Activated naive CD8-positive, alpha-beta T cell treated with anti-CD3 and anti-CD28 coated beads, Interleukin-2, amount 10 ng/mL, durations not matched to agents 7 days and 5 days (primary cell): ENCODE measurements at places on chromosomes 4 and X.

DNA sequence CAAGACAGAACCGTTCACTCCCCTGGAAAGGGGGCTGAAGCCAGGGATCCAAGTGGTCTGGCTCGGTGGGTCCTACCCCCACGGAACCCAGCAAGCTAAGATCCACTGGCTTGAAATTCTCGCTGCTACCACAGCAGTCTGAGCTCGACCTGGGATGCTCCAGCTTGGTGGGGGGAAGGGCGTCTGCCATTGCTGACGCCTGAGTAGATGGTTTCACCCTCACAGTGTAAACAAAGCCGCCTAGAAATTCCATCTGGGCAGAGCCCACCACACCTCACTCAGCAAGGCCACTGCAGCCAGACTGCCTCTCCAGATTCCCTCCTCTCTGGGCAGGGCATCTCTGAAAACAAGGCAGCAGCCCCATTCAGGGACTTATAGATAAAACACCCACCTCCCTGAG, 13.4 kb upstream of the PBDC1 start:
- DNase-seq, result no peak

- no peak for DNase-seq
These were observed 19.7 kb upstream of the BBS12 start for GRCh38 chr4:122712782-122713181.

DNA sequence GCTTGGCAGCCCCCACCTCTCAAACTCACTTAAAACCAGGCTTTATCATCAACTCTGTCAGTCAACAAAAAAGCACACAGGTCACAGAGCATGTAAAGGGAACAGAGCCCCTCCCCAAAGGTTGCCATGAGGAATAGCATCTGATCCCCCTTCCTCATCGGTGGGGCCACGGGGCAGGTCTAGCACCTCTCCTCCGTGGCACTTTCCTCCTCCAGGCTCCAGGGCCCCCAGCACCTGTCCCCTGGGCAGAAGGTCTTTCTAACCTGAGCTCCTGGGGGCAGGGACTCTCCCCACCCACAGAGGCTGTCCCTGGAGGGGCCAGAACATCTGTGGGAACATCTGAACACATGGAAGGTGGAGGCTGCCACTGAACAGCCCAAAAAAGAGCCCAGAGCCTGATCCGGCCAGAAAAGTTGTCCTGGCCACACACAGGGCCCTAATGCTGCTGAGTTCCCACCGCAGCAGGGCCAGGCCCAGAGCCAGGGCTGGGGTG, 65.7 kb downstream of the ZFYVE28 start:
- DNase-seq, result no peak

- DNase-seq, result no peak
These were observed 105.1 kb upstream of the RAPGEF2 start for GRCh38 chr4:158997660-158998349.

GRCh38 chrX:19863857-19864223, 23.6 kb downstream of the SH3KBP1 start:
- DNase-seq, result no peak

DNA sequence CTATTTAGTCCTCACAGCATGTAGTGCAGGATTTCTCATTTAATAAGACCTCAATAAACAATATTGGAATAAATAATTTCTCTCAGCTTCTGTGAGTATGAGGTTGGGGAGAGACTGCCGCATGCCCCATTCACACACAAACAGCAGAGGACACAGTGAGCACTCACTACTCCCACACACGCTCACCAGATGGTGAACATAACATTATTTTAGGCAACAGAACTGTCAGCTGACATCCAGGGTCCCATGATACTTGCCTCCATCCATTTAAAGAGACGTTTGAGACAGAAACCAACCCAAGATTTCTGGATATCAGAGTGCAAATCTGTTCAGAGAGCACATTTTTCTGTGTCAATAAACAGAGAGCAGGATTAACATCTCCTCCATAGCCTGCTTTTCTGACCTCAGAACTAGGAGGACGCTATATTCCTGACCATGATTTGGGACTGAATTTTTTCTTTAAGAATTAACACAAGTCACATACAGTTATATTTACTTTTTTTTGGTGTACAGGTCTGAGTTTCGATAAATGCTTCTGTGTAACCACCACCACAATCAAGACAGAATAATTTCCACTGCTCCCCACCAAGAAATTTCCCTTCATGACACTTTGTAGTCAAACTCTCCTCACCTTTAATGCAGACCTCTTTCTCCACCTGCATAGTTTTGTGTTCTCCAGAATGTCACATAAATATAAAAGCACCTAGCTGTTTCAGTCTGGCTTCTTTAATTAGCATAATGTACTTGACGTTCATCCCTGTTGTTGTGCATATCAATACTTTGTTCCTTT, 16.7 kb downstream of the GPRIN3 start:
- DNase-seq, result no peak

DNA sequence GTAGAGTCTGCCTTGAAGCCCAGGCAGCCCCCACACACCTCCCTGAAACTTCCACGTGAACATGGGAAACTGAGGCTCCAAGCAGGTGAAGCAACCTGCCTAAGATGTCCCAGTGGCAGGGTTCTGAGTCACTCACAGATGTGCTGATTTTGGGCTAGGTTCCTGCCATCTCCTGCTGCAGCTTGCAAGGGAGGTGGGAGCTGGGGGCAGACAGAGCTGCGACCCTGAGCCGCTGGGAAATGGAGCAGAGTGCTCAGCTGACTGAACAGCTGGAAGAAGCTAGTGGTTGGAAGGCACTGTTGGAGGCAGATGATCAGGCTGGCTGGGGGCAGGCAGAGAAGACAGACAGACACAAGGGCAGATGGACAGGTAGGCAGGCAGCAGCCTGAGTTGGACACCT, 3.6 kb upstream of the FATE1 start:
- DNase-seq, result no peak

GRCh38 chr4:180636696-180637404, 1606.4 kb upstream of the TENM3 start:
- DNase-seq, result no peak

- DNase-seq, result no peak
These were observed 66.9 kb upstream of the PPARGC1A start for GRCh38 chr4:23956601-23957364.

DNA sequence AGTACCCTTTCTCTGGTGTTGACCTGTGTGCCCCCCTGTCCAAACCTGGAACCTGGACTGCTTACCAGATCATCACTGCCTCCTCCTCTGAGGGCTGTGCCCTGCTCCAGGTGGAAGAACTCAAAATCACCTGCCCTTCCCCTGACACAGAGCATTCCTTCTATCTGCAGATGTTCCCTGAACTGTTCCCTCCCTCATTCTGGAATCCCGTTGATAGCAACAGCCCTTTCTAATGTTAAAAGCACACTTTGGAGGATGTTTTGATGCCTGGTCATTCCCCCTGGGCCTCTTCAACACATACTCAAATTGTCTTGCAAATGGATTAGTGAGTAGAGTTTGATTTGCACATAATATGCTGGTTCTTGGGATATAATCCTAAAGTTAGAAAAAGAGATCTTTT, 225.8 kb downstream of the FGF13 start:
- DNase-seq, result no peak

DNA sequence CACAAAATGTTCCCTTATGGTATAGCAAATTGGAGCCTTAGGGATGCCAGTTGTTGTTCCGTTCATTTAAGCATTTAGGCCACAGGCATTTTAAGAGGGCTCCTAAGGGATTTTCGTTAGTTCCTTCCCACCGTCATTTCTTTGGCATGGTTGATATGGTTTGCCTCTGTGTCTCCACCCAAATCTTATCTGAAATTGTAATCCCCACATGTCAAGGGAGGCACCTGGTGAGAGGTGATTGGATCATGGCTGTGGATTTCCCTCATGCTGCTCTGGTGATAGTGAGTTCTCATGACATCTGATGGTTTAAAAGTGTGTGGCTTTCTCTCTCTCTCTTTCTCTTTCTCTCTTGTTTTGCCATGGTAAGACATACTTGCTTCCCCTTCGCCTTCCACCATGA, 104.1 kb downstream of the ASB9 start:
- DNase-seq, result no peak

- DNase-seq, result no peak
These were observed 261.8 kb upstream of the TAPT1 start for GRCh38 chr4:16488084-16488483.

DNA sequence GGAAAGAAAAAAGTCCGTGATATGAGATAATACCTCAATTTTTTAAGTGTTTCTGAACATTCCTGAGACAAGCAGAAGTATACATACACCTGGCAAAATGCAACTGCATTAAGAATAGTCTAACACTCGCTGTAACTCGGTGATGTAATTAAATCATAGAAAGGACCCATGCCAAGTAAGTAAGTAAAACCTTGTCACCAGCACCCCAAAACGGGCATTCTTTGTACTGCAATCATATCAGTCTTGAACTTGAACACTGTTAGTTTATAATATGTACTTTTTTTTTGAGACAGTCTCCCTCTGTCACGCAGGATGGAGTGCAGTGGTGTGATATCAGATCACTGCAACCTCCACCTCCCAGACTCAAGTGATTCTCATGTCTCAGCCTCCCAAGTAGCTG, 47.4 kb downstream of the SMIM14 start:
- no peak for DNase-seq

- DNase-seq, result peak; percentile 62
These were observed 490 bp downstream of the RWDD4 start for GRCh38 chr4:183658362-183659028.

DNA sequence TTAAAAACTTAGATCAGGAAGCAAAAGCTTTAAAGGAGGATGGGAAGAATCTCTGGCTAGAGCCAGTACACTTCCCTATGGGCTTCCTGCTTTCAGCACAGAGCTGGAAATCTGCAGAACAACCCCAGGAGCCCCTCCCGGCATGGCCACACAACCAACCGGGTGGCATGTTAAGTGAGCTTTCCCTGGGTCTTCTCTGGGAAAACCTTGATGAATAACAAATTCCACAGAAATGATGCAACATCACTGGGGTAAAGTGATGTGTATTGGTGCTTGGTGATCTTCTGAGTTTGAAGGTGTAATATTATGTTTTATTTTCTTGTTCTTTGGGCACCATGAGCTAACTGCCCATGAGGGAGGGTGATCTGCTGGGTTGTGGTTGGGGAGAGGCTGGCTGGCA, 22.1 kb downstream of the NHS start:
- no peak for DNase-seq

- no peak for DNase-seq
These were observed 186.0 kb upstream of the FRMPD4 start for GRCh38 chrX:11952176-11952720.
